ENCODE measurements at places on chromosomes 2 and 18.

DNA sequence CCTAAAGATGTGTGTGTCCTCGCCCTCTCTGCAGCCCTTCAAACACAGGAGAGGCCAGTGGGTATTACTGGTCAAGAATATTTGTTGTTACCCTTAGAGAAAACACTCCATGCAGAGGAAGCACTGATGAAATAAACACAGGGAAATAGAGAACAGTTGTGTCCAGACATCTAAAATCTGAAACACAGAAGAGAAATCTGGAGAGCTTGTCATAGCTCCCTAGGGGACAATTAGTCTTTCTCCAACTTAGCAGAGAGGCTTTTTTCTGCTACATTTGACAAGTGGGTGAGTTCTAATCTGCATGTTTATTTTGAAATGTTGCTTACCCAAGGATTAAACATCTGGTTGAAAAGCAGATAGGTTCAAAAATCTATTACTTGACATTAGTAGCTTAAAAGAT, 190.1 kb downstream of the CTNNA2 start:
- DNase-seq: peak; percentile 8

GRCh38 chr18:77127769-77128671, 4.6 kb downstream of the MBP start:
- DNase-seq: no peak

- DNase-seq: no peak
Measured at GRCh38 chr18:5961097-5961827, 65.9 kb upstream of the TMEM200C start.

DNA sequence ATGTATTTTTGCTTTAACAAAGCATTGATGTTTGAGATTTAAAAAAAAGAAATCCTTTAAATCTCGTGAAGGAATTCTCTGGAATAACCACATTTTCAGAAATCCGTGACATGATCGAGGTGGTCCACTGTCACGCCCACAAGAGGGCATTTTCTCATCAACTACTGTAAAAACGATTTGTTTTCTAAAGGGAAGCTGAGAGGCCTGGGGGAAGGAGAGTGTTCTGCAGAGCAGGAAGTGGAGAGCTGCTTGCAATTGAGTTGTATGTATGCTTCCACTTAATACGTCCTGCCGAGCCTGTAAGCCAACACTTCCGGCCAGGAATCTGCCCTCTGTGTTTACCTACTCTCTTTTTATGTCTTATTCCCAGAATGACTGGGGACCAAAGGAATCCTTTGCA, 19.4 kb downstream of the KLHL29 start:
- DNase-seq: peak; percentile 52

DNA sequence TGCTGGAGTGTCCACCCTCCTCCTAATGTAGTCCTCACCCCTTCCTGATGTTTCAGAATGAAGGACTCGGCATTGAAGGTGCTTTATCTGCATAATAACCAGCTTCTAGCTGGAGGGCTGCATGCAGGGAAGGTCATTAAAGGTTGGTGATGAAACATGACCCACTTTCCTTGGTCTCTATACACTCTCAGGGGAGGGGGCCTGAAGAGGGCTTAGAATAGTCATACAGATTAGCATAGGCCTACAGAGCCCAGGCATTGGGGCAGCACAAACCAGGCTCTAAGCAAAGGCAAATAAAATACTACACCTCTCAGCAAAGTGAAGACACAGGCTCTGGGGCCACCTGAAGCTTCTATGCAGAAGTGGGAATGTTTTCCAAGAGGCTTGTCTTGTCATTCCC, 1.8 kb downstream of the IL36RN start:
- DNase-seq: no peak

DNA sequence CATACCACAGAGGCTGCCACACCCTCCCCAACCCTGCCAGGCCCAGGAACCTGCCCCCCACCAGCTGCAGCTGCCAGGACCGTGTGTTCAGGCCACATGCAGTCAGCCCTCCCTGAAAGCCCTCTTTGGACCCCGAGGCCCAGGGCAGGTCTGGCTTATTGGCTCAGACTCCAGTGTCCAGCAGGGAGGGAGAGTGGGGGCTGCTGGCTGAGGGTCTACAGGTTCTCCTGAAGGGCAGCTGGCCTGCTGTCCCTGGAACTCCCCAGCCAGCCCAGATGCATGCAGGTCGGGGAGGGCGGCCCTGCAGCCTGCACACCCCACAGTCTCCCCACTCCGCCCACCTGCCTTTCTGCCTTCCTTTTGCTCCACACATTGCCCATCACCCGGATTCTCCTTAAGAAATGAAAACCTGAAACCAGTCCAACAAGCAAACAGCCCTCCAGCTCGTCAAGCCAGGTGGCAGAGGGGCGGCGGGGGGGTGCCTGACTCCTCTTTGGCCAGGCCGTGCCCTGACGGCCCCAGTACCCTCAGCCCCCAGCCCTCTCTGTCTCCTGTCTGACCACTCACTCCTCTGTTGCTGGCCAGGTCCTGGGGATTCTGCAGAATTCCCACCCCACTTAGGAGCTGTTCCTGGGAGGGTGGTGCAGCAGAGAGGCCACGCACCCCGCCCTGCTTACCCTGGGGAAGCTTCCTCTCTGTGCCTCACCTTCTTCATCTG, 18.0 kb downstream of the GPR35 start:
- no peak for DNase-seq

DNA sequence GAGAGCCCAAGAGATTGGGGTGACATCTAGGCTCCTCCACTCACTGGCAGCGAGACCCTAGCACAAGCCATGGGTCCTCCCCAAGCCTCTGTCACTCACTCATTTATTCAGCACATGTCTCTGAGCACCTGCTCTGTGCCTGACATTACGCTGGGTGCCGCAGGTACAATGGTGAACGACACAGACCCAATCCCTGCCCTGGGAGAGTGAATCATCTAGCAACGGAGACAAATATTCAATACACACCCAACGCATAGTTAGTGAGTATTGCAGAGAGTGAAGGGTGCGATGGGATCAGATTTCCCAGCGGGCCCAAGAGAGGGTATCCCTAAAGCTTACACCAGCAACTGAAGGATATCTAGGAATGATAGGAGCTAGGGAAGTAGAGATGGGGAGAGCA, 45.5 kb downstream of the ZFP36L2 start:
- no peak for DNase-seq

DNA sequence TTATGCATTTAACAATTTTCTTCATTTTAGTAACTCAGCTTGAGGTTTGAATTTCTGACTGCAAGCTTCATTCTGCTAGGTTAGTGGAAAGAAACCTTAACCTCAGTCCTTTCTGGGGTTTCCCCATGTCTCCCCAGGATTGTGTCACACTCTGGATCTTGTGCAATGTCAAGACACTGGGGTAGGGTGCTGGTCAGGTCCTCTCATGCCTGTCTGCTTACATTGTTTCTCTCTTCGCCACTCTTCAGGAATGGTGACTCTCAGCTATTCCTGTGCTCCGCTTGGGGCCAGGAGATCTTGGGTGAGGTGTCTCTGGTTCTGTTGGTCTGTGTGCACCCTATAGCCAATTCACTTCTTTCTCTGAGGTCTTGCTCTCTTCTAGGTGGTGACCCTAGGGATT, 23.9 kb downstream of the CTLA4 start:
- no peak for DNase-seq

DNA sequence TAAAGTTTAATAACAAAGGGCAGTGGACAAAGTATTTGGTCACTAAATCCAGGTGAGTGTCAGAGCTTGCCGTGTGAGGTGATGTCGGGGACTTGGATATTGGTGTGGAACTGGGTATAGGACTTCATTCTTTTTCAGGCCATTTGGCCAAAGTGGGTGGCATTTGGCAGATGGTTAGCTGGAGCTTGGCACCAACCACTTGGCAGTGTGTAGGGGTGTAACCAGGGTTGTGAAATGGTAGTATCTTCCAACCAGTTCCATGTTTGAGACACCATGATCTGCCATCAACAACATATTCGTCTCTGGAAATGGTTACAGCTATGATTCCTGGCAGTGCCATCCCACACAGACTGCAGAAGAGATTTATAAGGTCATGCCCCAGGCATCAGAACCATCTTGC, 113.9 kb downstream of the CCDC85A start:
- DNase-seq: no peak

DNA sequence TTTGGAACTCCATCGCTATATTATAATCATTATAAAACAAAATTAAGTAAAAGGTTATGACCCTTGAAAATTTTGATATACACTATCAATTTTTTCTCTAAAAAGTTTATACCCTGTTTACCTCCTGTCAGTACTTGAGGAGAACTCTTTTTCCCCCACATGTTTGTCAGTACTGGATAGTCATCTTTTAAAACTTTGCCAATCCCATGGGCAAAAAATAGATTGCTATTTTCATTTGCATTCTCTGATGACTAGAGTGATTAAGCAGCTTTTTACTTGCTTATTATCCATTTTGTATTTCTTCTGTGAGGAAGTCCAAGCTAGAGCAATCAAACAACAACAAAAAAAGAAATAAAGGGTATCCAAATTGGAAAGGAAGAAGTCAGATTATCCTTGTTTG, 76.4 kb downstream of the DGKD start:
- no peak for DNase-seq

DNA sequence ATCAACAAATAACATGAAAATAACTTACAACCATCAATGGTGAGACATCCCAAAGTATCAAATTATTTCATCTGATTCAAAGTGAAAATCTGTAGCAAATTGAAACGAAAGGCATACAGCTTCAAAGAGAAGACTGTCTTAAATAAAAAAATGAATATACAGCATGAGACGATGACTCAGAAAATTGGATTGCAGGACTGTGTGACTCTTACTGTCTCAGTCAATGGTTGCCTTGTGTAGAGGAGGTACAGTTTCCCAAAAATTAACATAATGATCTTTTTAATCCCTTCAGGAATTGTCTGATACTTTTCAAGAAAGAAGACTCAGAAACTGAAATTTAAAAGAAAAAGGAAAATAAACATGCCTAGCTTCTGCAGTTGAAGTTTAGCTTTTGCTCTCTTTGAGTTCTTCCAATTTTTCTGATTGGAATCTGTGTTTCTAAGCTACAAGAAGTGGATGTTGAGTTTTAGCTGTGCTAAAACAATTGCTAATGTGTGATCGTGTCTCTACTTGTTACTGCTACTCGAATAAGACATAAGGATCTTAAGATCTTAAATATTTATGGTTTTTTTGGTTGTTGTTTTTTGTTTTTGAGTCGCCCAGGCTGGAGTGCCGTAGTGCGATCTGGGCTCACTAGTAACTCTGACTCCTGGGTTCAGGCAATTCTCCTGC, 41.1 kb upstream of the EPB41L3 start:
- DNase-seq: no peak

DNA sequence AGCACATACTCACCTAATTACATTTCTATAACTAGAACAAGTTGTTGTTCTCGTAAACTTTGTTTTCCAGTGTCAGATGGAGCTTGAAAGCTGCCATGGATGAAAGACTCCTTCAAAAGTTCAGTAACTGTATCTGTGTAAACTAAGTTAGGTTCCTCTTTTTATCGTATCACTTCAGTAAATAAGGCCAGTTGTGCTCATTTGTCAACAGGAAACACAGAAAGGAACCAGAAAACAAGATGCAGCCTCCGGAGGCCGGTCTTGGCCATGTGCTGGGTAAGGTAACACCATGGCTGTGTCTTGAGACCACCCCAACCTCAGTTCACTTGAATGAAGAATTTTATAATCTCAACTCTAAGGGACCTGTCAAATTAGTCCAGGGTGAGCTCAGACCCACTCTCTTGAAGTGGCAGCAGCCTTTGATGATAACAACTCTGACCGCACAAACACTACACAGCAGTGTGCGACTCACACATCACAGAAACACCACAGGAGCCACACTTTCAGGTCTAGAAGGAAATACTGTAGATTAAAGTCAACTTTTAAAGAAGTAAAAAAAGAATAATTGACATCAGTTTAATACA, 213.8 kb downstream of the AFF3 start:
- DNase-seq: no peak

- DNase-seq: peak; percentile 33
Measured at GRCh38 chr2:209578394-209579001, 154.7 kb downstream of the MAP2 start.

DNA sequence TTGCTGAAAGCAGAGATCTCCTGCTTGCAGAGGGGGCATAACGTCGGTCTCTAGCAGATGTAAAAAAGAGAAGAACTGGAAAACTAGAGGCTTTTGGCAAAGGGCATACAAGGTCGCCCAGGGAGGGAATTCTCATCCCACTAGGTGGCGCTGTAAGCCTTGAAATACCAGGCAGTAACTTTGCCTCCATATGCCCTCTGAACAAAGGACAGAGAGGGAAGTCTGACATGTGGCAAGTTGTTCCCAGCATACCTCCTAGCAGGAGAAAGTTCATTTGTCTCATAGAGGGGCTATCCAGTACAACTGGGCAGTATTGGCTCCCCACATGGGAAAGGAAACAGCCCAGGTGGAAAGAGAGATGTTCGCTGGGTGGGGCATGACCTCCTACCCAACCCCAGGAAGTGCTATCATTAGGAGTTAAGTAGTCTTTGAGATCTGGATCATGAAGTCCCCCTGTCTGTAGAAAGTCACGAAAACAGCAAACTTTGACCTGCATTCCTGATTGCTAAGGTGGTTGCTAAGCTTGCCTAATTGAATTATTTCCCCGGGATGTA, 39.9 kb downstream of the STK17B start:
- peak; percentile 79 for DNase-seq

- no peak for DNase-seq
Measured at GRCh38 chr2:121309801-121310200, 24.8 kb upstream of the TFCP2L1 start.

DNA sequence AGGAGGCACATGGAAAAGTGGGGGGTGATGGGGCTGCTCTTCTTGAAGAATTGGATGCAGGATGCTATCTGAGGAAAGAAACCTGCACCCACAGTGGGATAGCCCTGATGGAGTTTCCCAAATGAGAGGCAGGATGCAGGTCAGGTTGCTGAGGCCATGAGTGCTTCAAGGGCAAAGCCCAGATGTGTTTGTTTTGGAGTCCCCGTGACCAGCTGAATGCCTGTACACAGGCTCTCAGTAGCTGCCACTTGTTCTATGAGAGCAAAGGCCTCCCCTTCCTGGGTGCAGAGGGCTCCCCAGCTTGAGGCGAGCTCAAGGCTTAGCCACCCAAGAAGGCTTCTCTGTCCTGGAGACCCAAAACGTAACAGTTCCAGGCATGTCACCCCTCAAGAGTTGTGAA, 192.7 kb downstream of the SEPTIN10 start:
- no peak for DNase-seq

GRCh38 chr2:190458352-190459107, 50.4 kb downstream of the MFSD6 start:
- DNase-seq: peak; percentile 45

- DNase-seq: no peak
Measured at GRCh38 chr2:234357666-234358065, 139.2 kb downstream of the ARL4C start.

DNA sequence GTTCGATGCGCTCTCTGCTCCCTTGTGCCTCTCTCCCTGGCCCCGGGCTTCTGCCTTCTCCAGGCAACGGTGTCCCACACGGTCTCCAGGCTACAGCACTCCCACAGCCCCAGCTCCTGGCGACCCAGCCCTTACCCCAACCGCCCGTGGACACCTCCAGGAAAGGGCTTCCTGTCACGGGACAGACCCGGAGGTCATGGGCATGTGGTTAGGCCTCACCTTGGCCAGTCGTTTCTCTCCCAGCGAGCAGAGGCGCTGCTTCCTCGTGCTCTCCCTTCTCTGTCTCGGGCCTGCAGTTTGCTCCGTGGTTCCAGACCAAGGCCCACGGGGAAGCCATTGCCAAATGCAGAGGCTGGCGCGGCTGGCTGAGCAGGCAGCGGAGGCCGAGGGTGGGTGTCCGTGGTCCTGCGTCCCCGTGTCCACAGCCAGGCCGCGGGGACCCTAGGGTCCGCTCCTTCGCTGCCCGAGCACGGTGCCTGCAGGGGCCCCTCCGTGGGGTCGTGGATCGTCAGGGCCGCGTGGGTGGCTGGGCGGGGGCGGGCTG, 61.0 kb upstream of the IL1RL1 start:
- no peak for DNase-seq

Data from NCI-H82 (cell line).